Activated gamma-delta T cell treated with anti-CD3 and anti-CD28 coated beads, Interleukin-2, amount 50 U/mL, for 16 hours (primary cell): ENCODE measurements at places on chromosomes 4 and X.

- DNase-seq, result no peak
These were observed 12.5 kb upstream of the OSTC start for GRCh38 chr4:108637856-108638255.

DNA sequence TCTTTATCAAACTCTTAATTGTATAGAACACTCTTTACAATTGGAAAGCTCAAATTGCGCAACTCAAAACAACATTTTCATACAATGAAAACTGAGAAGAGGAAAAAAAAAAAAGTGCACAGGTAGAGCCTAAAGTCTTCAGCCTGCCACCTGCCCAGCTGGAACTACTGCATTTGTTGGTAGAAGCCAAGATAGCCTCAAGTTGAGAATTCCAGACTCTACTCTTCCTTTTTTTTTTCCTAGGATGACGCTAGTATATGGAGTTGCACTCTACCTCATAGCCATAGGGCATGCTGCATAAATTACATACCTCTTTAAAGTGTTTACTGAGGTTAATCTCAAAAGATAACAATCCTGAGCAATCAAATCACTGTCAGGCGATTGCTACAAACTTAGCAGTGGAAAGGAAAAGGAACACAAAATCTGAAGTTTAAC lies 13.6 kb downstream of the ABCG2 start:
- no peak for DNase-seq

DNA sequence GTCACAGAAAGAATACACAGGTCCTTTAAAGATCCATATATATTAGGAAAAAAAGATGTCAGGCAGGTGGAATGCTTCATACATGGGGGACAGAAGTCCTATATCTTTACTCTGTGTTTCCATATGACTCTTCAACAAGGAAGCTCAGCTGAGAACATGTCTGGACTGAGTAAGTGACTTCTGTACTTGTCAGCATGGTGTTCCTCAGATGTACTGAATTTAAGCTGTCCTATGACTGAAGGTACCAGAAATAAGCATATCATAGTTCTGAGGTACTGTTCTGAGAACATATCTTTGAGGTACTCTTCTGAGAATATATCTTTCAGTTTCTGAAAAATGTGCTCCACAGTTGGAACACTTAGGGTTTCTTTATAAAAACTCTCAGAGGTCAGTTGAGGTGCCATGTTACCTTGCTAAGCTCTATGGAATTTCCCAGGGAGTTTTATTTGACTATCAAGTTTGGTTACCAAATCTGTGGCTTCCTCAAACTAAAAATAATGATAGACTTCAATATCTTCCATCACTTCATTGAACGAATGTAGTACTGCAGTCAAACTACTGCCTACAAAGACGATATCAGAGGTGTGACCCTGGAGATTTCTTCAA lies 597.2 kb upstream of the GNPDA2 start:
- no peak for DNase-seq

- peak; percentile 38 for DNase-seq
These were observed at the start of gene ARL9 for GRCh38 chr4:56505269-56506130. ARL9 (plus strand) TSS chr4:56505791; CDS start chr4:56505863, 72 bp downstream.

DNA sequence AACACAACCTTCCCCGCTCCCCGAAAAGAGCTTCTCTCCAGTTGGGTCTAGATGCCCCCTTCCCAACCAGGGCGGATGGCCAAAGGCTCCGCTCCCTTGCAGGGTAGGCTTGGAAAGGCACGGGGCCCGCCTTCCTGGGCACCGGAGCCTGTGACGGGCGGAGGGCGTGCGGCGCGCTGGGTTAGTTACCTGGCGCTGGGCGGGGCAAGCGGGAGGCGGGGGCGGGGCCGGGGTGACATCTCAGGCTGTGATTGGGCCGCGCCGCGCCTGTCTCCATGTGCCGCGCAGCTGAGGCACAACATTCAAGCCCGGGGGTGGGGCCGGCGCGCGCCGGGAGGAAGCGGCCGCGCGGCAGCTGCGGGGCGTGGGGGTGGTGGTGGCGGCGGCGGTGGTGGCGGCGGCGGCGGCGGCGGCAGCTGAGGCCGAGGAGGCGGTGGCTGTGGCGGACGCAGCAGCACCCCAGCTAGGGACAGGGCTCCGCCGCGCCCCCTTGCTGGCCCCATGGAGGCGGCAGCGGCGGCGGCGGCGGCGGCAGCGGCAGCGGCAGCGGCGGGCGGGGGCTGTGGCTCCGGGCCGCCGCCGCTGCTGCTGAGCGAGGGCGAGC lies at the start of gene REPS2:
Gene REPS2, plus strand, starts transcription at position 298 of the 604 bp plus-strand sequence. Its CDS starts 204 bp downstream, at position 502.
- DNase-seq, result peak; percentile 51

DNA sequence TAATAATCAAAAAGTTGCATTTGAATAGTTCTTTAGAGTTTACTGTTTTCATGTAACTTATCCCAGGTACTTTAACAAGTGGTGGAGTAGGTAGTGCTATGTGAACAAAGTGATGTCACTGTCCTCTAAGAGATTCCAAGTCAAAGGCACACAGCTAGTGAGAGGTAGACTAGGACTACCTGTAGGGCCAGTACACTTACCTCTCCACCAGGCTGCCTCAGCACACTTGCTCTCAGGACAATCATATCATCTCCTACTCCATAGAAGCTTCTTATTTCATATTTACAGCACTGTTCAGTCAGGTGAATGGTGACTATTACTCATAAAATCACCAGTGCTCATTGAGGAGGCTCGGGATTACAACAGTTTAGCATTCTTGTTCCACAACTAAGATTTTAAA lies 173.0 kb upstream of the EMCN start:
- DNase-seq, result no peak

DNA sequence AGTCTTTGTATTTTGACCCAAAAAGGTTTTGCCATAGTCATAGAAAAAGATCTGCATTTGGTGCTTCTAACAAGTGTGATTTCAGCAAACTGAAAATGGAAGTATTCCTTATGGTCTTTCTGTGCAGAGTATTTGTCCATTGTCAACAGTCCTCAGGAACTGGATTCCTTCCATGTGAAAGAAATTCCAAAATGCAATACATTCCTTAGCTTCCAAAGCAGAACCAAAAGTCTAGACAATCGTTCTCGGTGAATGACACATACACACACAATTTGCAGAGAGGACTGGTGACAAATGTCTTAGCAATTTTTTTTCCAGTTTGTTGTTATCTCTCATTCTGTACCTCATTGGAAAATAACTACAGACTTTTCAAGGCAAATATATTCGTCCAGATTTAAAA lies 562.2 kb upstream of the SLIT2 start:
- no peak for DNase-seq

GRCh38 chr4:118936406-118936805 lies 47.8 kb downstream of the SYNPO2 start:
- DNase-seq, result no peak

GRCh38 chr4:15003891-15004738 lies 1.8 kb downstream of the CPEB2 start:
- DNase-seq, result peak; percentile 31

- DNase-seq, result no peak
These were observed 79.5 kb upstream of the SCOC start for GRCh38 chr4:140293979-140294378.

- DNase-seq, result no peak
These were observed 9.4 kb upstream of the BLTP1 start for GRCh38 chr4:122142687-122143086.

DNA sequence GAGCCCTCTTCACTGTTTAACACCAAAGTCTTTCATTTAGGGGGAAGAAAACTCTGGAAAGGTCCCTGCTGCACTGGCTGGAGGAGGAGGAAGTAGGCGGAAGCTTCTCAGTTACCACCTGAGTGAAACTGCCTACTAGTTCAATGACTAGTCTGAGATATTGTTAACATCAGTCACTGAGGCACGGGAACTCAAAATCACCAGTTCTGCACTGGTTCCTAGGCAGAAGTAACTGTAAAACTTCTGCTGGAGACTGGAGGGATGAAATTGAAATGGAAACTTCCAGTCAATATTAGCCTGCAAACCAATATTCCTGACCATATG lies 178.3 kb downstream of the SNCA start:
- no peak for DNase-seq

DNA sequence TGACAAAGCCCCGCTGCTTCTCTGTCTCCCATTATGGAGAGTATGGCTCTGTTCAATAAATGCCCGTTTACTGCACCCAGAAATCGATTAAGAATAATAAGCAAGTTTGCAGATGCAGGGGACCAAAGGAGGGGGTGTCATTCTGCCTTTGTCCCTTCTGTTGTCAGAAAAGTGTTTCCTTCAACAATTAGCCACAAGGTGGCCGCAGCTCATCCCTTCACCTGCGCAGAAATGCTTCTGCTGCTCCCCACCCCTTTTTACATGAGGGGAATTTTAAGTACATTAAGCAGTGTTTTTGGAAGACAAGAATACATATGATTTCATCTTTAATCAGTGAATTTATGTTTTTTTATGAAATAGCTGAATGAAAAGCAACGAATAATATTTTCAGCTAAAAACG lies 175.6 kb upstream of the ARX start:
- no peak for DNase-seq

DNA sequence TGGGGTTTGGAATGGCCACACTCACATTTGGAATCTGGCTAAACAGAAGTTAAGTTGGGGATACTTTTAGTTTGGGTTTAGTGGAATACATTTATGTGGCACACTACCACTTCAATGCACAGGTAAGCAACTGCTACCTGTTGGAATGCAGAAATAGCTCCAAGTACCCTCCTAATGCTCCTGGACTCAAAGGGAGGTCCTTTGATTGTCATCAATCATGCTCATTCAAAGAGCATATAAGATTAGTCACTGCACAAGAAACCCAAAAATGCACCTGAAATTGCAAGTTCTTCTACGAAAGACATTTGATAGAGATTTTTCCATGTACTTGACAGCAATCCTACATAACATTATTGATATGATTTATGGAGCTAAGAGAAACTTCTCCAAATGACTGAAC lies 247.7 kb downstream of the ANKRD50 start:
- DNase-seq, result no peak

GRCh38 chrX:23667239-23668177 lies at the start of gene PRDX4:
PRDX4 (plus strand) TSS chrX:23667493; CDS start chrX:23667571, 78 bp downstream.
- DNase-seq, result peak; percentile 55

DNA sequence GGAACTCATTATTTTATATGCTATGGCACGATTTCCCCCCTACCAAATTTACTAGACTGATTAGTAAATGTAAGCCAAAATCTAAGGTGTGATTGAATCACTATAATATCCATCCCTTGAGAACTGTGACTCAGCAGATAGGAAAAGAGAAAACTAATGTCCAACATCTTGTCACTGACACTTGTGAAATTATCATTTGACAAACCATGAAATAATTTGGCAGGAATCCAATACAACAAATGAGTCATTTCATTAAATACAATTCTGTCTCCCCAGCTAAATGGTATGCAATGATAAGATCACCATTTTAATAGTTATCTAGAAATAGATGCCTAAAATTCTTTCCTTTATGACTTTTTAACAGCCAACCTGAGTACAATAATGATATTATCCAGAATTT lies 462.3 kb downstream of the DMD start:
- no peak for DNase-seq

DNA sequence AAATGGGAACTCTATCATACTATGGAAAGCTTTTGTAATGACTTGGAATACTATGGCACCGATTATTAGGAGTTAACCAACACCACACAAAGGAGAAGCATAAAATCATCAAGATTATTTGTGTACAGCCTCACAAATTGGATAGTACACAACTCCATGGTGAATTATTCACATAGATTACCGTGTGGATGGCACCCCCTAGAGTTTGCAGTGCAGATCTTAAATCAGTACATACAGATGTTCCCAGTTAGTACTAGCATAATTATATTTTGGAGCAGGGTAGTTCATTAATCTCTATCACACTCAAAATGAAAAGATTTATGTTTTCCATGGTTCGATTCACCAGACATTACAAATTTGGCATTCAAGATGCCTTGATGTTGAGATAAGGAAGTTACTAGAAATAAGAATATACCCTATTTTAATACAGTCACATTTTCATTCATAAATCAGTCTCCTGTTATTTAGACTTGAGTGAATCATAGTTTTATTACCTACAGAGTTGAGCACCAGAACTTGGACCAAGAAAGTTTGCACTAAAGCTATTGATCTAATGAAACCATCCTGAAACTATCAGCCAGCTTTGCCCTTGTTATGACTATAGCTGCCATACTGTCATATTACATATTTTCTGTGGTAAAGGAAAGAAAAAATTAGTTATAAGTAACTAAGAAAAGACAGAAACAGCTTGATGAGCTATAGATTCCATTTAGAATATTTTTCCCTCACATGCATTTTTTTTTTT lies 531.8 kb downstream of the GLUD2 start:
- no peak for DNase-seq

DNA sequence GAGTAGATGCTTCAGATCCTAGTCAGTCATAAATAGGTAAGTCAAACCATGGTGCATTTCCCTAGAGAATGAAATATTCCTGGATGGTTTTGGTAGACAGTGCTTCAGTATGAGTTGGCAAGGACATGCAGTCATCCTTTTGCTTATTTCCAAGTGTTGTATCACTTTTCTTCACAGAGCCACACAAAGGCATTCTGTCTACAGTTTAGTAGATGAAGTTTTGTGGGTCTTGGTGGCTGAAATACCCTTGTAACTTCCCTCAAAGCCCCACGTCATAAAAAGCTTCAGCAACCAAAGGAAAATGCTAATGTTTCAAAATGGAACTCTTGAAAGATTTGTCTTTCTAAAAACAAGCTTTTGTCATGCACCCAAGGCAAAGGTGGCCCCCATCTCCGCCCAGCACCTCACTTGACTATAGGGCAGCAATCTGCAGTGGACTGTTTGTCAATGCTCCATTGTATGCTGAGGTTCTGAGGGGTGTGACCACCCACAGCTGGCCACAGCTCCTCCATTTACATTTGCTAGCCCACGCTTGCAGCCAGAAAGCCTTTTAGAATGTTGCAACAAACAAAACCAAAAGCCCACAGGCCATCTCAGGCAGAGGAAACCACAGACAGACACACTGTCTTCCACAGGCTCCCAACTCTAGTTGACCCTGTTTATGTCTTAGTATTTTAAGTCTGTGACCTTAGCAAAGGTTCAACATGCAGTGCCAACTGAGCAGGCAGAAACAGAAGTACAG lies 87.1 kb upstream of the FAM9C start:
- no peak for DNase-seq

GRCh38 chrX:41596596-41596995 lies 92.2 kb upstream of the GPR34 start:
- no peak for DNase-seq

DNA sequence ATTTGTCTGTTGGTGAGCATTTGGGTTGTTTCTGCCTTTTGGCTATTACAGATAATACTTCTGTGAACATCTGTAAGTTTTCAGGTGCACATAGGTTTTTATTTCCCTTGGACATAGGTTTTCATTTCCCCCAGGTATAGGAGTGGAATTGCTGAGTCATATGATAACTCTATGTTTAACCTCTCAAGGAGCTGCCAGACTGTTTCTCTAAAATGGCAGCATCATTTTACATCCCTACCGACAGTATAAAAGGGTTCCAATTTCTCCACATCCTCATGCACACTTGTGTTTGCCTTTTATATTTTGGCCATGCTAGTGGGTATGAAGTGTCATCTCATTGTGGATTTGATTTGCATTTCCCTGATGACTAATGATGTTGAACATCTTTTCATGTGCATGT lies 53.5 kb downstream of the TMEM164 start:
- no peak for DNase-seq
